ENCODE measurements at places on chromosomes 3 and 15.

DNA sequence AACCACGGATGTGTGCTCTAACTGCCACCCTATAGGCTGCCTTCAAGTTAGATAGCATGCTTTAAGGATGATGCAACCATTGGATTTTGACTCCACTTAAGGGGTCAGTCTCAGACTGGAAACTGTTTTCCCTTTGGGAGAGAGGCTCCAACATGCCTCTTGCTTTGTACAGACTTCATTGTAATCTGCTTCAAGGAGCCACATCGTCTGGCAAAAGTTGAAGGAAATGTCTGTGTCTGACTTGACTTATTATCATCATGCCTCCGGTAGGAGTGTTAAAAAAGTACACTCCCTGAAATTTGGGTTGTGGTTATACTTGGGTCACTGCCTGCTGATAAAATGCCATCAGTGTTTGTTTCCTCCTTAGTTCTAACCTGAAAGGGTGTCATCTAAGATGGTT, 245.4 kb upstream of the CDIN1 start:
- no peak for DNase-seq

- DNase-seq: peak; percentile 80
Measured at GRCh38 chr3:136250059-136250902, at the start of gene PCCB. PCCB (plus strand) TSS chr3:136250340; CDS start chr3:136250376, 36 bp downstream.

DNA sequence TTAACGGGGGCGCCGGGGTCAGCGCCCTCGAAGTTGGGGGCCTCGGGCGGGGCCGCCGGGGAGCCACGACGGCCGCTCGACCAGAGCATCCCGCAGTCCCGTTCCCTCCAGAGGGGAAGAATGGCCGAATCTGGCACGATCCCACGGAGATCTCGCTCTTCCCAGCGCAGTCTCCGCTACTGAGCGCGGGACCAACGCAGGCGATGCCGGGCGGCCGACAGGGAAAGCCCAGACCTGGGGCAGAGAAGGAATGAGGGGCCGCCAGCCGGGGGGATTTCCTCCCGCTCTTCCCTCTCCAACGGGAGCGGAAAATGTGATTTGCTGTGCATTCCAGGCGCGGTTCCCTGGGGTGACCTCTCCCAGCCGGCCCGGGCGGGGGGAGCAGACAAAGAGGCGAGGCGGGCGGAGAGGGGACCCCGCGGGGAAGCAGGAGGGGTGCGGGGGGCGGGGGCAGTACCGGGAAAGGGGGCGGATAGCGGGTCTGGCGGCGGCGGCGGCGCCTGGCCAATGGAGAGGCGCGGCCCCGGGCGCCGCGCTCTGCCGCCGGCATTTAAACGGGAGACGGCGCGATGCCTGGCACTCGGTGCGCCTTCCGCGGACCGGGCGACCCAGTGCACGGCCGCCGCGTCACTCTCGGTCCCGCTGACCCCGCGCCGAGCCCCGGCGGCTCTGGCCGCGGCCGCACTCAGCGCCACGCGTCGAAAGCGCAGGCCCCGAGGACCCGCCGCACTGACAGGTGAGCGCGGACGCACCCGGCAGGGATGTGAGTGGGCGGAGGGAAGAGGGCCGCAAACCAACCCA, at the start of gene GREM1:
TSS of gene GREM1 (plus strand) at position 579 of the 801 bp plus-strand sequence. CDS start 12,687 bp downstream, outside the sequence.
- DNase-seq: no peak

GRCh38 chr15:90762109-90762508, 45.0 kb downstream of the BLM start:
- no peak for DNase-seq

GRCh38 chr3:59367150-59367549, 317.3 kb upstream of the CFAP20DC start:
- DNase-seq: no peak

- DNase-seq: no peak
Measured at GRCh38 chr15:80367661-80368060, 36.5 kb upstream of the ARNT2 start.

DNA sequence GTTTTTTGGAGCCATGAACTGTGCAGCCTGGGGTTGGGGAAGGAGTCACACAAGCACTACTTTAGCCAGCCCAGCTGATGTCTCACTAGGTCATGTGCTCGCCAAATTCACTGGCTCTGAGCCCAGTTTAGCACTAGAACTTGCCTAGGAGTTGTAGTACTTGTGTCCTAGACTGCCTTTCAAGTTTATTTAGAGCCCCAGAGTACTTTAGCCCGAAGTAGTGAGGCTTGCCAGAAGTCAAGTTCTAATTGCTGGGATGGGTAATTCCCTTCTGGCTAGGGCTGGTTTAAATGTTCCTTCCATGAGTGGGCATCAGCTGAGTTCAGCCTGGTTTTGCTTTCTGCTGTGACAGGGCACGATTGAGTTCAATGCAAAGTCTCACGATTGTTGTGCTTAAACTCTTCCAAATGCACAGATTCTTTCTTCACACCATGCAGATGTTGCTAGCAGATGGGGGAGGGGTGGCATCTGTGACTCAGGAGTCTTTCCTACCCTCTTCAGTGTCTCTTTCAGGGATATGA, 228.2 kb upstream of the ZPLD1 start:
- no peak for DNase-seq

DNA sequence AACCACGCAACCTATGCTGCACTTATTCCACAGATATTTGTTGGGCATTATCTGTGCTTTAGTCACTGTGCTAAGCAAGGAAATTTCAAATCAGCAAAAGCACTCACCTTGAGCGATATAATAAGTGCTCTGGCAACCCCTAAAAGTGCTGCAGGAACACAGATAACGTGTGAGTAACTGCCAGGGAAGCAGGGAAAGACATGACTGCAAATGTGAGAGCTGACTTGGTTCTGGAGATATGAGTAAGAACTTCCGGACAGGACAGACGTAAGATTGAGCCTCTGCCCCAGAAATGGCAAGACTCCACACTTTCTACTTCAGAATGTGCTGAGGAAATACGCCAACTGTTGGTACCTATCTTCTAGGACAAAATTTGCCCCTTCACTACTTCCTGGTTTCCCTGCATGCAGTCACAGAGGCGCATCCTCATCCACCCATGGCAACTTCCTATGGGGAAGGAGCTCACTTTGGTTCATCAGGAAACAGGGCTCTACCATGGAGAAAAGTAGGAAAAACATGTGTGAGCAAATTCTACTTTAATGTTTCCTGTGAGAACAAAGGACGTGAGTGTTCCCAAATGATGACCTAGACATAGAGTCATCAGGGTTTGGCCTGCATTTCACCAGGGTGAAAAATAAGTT, 41.7 kb downstream of the AQP9 start:
- DNase-seq: no peak

DNA sequence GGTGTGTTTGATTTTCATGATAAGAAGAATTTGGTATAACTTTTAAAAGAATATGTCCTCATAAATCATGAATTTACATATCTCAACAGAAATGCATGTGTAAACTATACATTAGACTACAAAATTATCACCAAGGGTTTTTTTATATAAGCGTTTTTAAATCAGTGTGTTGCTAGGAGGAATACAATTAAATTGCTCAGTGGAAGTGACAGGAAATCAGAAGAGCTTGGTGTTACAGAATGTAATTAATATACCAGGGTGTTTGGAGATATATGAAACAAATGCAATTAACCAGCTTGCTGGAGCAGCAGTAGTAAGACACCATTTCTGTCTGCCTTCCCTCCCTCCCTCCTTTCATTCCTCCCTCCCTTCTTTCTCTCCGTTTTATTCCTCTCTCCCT, 2.4 kb downstream of the ROBO2 start:
- no peak for DNase-seq

GRCh38 chr3:39220407-39221140, 28.2 kb upstream of the XIRP1 start:
- DNase-seq: no peak

DNA sequence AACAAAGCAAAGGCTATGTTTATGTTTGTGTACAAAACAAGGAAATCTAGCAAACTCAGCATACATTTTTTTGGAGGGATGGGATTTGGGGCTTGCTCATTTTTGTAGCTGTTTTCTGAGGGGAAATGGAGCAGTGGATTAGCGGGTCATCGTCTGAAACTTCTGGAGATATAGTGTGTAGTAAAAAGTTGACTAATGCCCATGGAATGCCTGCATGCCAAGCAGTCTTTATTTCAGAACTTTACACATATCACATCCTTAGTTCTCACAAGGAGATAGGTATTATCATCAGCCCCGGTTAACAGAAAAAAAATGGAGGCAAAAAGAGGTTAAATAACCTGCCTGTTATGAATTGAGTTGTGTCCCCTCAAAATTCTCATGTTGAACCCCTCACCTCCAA, 47.1 kb downstream of the ATP13A4 start:
- no peak for DNase-seq

DNA sequence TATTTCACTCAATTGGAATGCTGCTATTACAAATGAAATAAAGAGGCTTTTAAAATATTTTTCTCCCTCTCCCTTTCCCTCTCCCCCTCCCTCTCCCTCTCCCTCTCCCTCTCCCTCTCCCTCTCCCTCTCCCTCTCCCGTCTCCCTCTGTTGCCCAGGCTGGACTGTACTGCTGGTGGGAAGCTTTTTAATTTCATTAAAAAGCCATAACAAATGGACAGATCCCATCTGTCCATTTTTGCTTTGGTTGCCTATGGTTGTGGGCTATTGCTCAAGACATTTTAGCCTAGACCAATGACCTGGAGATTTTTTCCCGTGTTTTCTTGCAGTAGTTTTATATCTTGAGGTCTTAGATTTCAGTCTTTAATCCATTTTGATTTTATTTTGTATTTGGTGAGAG, 107.2 kb upstream of the LRRC3B start:
- DNase-seq: no peak

- DNase-seq: no peak
Measured at GRCh38 chr3:25823314-25823713, 33.4 kb downstream of the OXSM start.

DNA sequence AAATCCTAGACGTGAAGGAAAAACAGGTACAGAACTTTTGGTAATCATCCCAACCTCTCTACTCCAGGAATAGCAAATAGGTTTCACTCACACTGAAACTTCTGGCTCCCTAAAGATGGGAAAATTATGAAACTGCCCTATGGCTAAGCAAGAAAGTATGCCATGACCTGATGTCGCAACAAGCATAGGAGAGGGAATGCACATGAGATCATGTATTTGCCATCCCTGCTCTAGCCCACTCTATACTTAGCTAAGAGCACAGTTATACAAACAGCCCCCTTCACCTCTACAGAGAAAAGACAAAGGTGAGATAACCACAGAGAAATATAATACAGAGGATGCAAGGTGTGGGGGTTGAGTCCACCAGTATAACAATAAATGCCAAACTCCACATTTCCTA, 102.7 kb downstream of the TBC1D5 start:
- DNase-seq: no peak

DNA sequence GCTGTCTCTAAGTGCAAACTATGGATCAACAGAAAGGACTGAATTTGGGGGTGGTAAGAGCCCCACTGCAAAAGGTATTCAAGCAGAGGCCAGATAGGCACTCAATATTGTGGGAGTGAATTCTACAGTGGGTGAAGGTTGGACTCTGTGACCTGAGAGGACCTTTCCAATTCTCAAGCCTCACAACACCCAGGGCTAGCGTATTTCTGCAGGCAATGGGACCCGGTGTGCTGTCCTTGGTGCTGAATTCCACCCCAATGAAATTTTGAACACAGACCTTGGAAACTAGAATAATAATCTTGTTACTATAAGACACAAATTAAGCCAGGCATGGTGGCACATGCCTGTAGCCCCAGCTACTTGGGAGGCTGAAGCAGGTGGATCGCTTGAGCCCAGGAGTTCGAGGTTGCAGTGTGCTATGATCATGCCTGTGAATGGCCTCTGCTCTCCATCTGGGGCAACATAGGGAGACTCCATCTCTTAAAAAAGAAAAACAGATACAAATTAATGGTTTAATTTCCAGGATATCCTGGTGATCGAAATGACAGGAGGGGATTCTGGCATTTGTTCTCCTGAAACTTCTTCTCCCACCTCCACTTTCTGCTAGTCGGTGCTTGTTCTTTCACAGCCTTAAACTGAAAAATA, 135.4 kb downstream of the RAB11A start:
- no peak for DNase-seq

- DNase-seq: no peak
Measured at GRCh38 chr15:75007216-75007615, 11.9 kb downstream of the SCAMP5 start.

DNA sequence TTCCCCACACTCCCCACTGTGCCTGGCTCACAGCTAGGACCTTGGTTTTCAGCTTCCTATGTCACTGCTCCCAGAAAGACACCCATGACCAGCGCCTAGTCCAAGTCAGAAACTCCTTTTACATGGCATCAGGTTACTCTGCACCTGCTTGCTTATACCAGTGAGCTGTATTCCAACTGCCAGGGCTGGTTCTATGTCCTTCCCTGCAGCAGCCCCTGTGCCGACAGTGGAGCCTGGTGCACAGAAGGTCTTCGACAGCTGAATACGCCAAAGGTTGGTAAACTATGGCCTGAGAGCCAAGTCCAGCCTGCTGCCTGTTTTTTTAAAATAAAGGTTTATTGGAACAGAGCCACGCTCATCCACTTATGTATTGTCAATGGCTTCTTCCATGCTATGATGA, 102.5 kb downstream of the IQSEC1 start:
- no peak for DNase-seq

- no peak for DNase-seq
Measured at GRCh38 chr3:113662824-113663223, 33.6 kb downstream of the USF3 start.

DNA sequence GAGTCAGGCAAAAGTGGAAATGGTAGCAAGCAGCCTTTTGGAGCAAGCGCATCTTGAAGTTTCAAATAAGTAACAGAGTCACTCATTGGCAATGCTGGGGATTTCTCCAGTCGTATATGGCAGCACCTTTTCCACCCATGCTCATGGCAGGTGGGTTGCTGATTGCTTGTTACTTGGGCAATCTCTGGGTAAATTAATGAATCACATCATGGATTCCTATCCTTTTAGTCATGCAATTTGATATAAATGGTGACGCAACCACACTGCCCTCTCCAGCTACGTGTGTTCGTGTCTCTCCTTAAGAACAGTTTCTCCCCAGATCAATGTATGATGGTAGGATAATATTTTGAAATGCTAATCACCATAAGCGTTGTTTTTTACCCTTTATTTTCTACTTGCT, 339.9 kb upstream of the KCNH8 start:
- no peak for DNase-seq

GRCh38 chr15:74857671-74858368, 14.9 kb upstream of the ULK3 start:
- DNase-seq: no peak

GRCh38 chr3:123459862-123460261, 11.0 kb upstream of the ADCY5 start:
- no peak for DNase-seq

Measured in stimulated activated CD8-positive, alpha-beta memory T cell treated with anti-CD3 and anti-CD28 coated beads, Interleukin-7, amount 100 ng/mL, for 1 hour (primary cell).